ENCODE measurements at places on chromosomes 1 and 21.
A peak's percentile ranks its signal among the peaks of the same experiment; 100 is the strongest.

DNA sequence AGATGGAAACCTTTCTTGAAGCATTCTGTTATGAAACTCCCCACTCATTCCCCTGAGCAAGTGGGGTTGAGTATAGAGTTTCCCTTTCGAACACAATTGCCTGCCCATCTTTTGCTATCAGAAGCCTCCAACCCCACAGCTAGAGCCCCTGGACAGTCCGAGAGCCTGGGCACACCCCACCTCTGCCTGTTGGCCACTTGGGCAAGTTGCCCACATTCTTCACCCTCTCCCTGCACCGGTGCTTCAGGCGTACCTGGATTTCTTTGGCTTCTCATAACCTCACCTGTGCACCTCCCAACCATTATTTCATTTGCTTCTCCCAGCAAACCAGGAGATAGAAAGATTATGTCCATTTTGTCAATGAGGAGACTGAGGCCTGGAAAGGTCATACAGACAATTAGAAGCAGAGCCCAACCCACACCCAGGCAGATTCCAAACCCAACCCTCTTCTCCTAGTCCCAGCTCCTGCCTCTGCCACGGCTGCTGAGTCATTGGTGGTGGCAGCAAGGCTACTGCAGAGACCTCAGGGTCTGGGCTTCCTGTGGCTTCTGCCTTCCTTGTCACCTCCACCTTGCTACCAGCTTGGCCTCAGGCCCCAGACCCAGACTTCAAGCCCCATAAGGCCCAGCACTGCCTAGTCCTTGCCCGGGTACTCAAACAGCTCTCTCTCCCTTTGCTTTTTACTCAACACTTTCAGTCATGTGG is 118.7 kb upstream of the ZBTB40 start:
- no peak for DNase-seq

GRCh38 chr1:7510389-7510931 is 260.6 kb upstream of the VAMP3 start:
- DNase-seq: no peak

- no peak for DNase-seq
These were observed 1.5 kb downstream of the CACNA1E start for GRCh38 chr1:181484821-181485220.

- no peak for DNase-seq
These were observed 1659.6 kb downstream of the NCAM2 start for GRCh38 chr21:22657781-22658180.

DNA sequence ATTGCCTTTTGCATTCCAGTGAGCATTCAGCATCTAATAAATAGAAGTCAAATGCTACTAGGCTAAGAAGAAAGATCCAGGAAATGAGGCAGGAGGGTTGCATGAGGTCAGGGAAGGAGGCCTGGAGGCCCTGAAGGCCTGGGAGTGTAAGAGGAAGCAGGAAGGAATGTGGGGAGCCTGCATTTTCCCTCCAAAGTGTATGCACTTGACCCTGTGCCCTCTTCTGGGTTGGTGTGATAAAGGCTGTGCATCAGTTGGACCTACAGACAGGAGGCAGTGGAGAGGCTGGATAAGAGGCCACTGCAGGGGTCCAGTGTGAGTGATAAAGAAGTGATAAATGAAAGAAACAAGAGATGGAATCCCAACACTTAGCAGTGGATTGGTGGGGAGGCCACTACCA is 20.4 kb downstream of the KIAA1614 start:
- DNase-seq: no peak

DNA sequence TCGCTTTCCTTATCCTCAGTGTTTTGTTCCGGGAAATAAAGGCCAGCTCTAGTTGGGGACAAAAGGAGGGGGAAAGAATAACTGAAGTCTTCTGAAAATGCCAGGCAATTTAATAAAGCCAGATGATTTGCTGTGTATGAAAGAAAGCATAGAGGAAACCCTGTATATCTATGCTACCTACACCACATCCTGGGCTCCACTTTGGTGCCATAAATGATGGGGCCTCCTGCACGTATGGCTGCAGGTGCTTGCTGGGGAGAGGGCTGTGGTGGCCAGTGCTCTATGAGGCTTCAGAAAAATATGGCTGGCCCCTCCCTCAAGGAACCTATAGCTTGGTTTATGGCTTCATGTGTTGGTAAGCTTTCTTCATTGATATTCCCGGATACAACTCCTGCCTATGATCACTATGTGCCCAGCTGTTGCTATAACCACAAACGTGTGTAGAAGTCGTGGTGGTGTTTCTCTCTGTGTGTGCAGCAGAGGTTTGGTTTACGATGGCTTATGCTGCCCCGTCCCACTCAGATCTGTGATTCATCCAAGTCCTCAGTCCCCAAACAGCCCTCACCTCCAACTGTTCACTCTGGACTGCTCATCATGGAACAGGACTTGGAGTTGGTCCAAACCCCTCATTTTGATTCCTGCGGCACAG is 59.5 kb downstream of the BACE2 start:
- no peak for DNase-seq

GRCh38 chr1:57637155-57637554 is 213.3 kb upstream of the DAB1 start:
- no peak for DNase-seq

- DNase-seq: no peak
These were observed 805.8 kb upstream of the ADGRL2 start for GRCh38 chr1:80994934-80995333.

GRCh38 chr1:211882381-211883004 is 51.9 kb upstream of the LPGAT1 start:
- no peak for DNase-seq

GRCh38 chr1:229758101-229759036 is 132.3 kb downstream of the URB2 start:
- DNase-seq: no peak

DNA sequence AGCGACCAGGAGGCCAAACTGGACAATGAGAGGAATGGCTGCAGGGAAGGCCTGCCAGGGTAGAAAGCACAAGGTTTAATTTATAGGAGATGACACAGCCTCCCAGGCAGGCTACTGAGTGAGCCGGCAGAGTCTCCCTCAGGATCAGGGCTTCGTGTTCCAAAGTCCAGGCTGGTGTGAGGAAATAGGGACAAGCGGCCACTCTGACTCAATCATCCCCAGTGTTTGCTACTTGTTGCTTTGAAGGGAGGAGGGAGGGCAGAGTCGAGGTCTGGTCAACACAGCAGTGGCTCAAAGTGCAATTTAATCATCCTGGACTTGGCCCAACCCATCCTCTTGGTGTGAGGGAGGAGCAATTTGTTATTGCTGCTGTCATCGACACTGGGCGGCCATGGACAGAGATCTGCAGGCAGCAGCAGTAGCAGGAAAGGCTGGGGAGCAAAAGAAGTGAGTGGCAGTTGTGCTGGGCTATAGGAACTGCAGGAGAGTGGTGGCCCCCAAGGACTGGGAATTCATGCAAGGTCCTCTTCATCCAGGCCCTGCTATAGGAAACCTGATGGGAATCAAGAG is 27.5 kb downstream of the TBX15 start:
- peak; percentile 69 for DNase-seq

- no peak for DNase-seq
These were observed 2.5 kb upstream of the LINGO4 start for GRCh38 chr1:151807766-151808165.

GRCh38 chr1:47340227-47340626 is 6.6 kb downstream of the CMPK1 start:
- no peak for DNase-seq

- no peak for DNase-seq
These were observed 162.8 kb downstream of the PDE4B start for GRCh38 chr1:65955503-65955902.

DNA sequence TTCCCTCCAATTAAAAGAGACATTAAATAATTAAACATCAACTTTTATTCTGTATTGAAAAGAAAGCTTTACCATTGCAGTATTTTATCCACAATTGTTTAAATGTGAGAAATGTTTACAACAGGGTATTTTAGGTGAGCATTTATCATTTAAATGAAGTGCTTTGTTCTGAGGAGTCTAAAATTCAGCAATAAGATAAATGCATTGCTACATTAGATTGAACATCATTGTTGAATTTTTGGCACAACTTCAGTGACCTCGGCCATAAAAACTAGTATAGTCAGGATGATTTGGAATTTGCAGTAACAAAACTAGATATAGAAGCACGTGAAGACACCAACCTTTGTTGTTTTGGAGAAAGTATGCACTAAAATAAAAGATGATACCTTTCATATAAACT is 692.9 kb downstream of the USP25 start:
- DNase-seq: no peak

DNA sequence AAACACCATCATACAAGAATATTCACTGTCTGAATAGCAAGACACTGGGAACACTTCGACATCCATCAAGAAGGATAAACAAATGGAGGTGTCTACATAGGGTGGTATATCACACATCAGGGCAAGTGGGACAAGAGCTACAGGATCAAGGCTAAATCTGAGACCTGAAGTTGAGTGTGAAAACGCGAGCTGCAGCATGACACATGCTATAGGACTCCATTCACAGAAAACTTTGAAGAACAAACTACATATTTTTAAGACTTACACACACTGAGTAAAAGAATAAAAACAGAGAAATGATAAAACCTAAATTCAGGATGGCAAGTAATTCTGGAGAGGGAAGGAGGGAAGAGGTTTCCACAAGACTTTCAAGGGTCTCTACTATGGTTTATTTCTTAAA is 2.1 kb downstream of the TTC39A start:
- DNase-seq: no peak

DNA sequence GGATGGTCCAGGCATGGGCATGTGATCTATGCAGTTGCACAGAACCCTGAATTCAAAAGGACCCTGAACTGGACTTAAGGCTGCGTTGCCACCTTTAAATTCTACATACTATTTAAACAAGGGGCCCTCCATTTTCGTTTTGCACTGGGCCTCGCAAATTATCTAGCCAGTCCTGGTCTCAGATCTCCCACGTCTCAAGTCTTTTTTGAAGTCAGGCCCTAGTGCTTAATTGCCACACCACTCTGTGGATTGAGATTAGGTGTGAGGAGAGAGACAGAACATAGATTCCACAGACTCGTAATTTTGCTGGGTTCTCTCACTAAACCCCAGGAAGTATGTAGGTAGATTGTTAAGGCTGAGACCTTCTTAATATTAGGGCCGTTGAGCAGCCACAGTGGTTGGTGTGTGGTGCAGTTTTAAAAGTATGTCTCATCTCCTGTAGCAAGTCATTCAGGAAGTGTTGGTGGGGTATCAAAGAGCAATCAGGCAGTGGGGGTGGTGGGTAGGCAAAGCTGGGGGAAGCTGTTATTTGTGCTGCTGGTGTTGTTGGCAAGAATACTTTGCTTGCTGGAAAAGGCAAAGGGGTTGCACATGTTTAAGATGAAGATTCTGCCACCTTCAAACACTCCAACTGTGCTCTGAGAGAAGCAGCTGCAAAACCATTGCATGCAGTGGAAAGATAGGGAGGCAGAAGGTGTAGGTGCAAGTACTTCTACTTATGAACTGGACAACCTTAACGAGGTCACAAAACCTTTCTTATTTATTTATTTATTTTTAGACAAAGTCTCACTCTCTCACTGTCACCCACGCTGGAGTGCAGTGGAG is 11.2 kb downstream of the CD84 start:
- no peak for DNase-seq

GRCh38 chr1:119987686-119988085 is 81.8 kb downstream of the NOTCH2 start:
- no peak for DNase-seq

DNA sequence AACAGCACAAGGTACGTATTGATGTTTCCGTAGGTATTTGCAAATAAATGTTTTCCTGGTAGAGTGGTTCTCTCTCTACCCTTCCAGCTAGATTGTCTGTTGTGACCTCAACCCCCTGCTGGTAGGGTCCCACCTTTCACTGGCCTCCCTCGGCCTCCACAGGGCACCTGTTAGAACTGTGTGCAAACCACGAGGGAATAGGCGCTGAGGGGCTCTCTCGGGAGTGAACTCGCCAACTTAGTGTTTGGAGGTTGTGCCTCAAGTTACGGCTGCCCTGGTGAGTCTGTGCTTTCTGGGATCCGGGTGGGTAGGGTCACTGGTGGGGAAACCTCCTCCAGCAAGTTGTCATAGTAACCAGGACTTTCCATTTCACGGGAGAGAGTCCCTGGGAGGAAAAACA is 204.7 kb upstream of the EDN2 start:
- DNase-seq: no peak

GRCh38 chr1:215192306-215192705 is 109.8 kb downstream of the KCNK2 start:
- no peak for DNase-seq

- no peak for DNase-seq
These were observed 244.3 kb downstream of the FGGY start for GRCh38 chr1:59541161-59541560.

DNA sequence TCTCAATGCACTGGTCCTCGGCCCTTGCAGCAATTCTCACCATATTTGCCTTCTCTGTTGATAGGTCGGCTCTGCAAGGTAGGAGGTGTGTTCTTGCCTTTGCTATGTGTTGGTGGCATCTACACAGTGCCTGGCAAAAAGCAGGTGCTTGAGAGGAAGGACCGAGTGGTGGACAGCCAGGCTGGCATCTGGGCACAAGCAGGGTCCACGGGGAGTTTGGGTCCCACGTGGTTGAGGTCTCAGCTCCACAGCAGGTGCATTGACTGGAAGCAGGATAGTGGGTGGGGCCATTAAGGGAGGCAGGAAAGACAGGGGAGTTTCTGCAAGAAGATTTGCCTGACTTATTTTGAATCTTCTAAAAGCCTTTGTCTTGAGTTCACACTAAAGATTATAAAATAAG is 81.2 kb upstream of the WNT4 start:
- peak; percentile 10 for DNase-seq

DNA sequence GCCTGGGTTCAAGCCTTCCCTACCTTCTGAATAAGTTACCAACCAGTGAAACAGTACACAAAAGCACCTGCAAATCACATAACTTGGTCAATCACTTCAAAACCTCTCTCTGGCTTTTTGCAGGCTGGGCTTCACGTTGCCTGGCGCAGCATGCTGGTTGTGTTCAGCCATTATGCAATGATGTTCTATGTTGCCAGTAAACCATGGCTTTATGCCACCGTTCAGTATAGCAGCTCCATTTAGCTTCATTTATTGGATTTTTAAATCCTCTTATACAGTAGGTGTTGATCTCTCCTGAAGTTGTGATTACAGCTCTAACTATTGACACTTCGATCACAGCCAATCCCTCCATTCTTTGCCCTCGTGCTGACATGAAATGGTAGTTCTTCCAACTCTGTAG is 233.6 kb upstream of the PTBP2 start:
- no peak for DNase-seq

GRCh38 chr1:64540265-64540791 is 70.4 kb downstream of the CACHD1 start:
- DNase-seq: no peak

DNA sequence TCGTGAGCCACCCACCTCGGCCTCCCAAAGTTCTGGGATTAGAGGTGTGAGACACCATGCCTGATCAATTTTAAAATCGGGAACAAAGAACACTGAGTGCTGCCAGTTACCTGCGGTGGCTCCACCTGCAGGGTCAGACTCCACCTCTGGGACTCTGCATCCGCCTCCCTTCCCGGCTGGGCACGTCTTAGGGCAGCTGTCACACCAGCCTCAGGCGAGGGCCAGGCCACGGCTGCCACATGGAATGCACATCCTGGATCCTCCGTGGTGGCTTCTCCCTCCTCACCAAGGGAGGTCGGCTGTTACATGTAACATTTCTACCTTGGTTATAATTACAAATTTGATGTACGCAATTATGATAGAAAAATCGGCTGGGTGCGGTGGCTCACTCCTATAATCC is 5.9 kb upstream of the MXRA8 start:
- DNase-seq: no peak
